ENCODE measurements at places on chromosomes 3 and 15. TPM values are rescaled to one million over a fixed set of nuclear protein-coding genes. Genes with fewer than 3 reads are reported as not detected.

GRCh38 chr3:197260491-197261163 lies 37.8 kb downstream of the DLG1 start:
- DNase-seq: no peak

- peak; percentile 31 for DNase-seq
Observed at GRCh38 chr3:130918328-130918727, 24.4 kb downstream of the ATP2C1 start.

The NME9 gene
- total RNA-seq: not detected

- DNase-seq: peak; percentile 44
Observed at GRCh38 chr3:58683466-58683865, 16.9 kb upstream of the FAM3D start.

DNA sequence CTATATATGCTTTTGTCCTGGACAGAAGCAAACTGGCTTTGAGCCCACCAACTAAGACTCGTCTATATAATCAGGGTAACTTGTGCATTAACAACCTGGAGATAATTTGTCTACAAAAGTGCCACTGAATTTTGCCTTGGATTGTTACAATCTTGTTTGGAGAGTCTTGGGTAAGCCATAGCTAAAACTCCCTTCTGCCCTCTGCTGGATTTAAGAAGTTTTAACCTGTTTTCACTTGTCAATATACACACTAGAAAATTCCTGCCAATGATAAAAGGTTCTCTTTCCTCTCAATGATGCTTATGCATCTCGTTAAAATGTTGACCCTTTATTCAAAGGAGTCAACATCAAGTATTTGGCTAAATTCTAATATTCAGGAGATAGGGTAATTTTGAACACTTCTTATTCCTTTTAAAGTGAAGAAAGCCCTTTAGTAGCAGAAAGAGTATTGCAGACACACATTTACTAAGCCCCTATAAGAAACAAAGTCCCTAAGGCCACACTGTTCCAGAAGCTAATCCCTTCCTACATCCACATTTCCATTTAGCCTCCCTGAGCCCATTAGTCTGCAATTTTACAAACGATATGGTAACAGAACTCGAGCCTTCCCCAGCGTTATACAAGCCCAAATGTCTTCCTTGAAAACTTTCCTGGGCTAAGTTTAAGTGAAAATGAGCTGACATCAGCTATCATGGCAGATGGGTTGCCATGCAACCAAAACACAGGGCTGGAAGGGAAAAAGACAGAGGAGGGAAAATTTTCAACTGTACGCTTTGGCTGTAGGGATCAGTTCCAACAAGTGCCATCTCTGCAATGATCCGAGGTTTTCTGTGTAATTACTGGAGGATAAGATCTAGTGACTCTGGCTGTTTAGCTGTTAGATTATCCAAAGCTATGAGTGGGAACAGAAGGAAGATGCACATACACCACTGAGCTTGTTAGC lies 75.9 kb upstream of the FGF12 start:
- no peak for DNase-seq

- no peak for DNase-seq
Observed at GRCh38 chr15:58535337-58535736, 103.5 kb downstream of the LIPC start.

DNA sequence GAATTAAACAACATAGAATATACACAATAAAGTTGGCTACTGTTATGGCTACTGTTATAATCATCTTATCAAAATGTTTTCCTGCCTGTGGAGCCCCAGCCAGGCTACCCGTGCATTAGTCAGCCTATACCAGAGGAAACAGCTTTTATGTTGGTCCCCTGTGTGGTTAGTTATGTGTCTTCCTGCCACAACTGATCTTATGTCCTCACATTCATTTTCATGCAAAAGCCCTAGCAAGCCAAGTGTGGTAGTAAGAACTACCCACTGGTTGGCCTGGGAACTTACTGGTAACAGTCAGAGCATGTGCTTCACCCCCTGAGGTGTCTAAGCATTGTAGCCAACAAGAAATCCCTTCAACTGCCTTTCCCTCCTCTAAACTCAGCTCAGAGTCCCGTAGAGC lies 21.8 kb downstream of the MGLL start:
- DNase-seq: peak; percentile 77

DNA sequence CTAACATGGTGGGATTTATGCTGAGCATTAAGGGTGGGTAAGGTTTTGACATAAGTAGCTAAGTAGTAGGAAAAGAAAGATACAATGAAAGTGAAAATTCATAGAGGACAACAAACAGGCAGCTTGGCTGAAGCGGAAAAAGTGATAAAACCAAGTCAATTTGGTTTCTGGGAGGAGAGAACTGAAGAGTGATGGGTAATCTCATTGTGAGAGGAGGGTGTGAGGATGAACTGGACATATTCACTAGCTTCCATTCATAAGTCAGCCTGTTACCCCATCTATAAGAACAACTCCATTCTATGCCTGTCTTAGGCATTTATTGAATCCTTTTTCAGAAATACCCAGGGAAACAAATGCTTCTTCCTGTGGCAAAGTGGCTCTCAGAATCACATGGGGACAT lies 67.1 kb upstream of the BBX start:
- DNase-seq: no peak

The RAF1 gene
- total RNA-seq: 118 TPM

The SEMA3B gene
- 5.9 TPM for total RNA-seq

The CHRNA7 gene
- total RNA-seq: not detected

- peak; percentile 13 for DNase-seq
Observed at GRCh38 chr15:67137319-67137718, 71.9 kb downstream of the SMAD3 start.

All from osteoblast (primary cell).